ENCODE measurements at places on chromosomes 12 and 14. TPM values are rescaled to one million over a fixed set of nuclear protein-coding genes. Genes with fewer than 3 reads are reported as not detected.

PTGER2 gene
- 11.6 TPM for total RNA-seq

FMNL3 gene
- 29.2 TPM for total RNA-seq

KRT75 gene
- not detected for total RNA-seq

C12orf56 gene
- total RNA-seq = 2.2 TPM

PRPH gene
- 0.92 TPM for total RNA-seq

PMCH gene
- total RNA-seq = not detected

TPPP2 gene
- total RNA-seq = not detected

CEBPE gene
- not detected for total RNA-seq

MOK gene
- 7.6 TPM for total RNA-seq

TAS2R9 gene
- 0.19 TPM for total RNA-seq

CSRP2 gene
- total RNA-seq = 3.0 TPM

ZC2HC1C gene
- total RNA-seq = 0.99 TPM

KCNA1 gene
- total RNA-seq = not detected

HSPB8 gene
- total RNA-seq = 24.6 TPM

SMCO3 gene
- total RNA-seq = 0.37 TPM

SLC25A47 gene
- total RNA-seq = not detected

NRL gene
- total RNA-seq = 0.79 TPM

CIROP gene
- 0.06 TPM for total RNA-seq

CLEC7A gene
- total RNA-seq = not detected

PLEKHG7 gene
- not detected for total RNA-seq

OR4N2 gene
- total RNA-seq = not detected

CCDC38 gene
- total RNA-seq = under 0.01 TPM

KRT85 gene
- not detected for total RNA-seq

RNASE8 gene
- total RNA-seq = not detected

SIX1 gene
- 0.79 TPM for total RNA-seq

CLEC1A gene
- 0.37 TPM for total RNA-seq

TMEM30B gene
- total RNA-seq = 2.4 TPM

FLRT2 gene
- total RNA-seq = 2.8 TPM

RD3L gene
- total RNA-seq = not detected

GCH1 gene
- total RNA-seq = 0.44 TPM

FBXO34 gene
- total RNA-seq = 27.7 TPM

BTBD6 gene
- 37.0 TPM for total RNA-seq

BEGAIN gene
- total RNA-seq = 0.26 TPM

ZDHHC22 gene
- not detected for total RNA-seq

CRIP2 gene
- total RNA-seq = 141 TPM

NCKAP5L gene
- total RNA-seq = 12.8 TPM

VDR gene
- total RNA-seq = 6.1 TPM

B3GNT4 gene
- total RNA-seq = 0.19 TPM

Data from aortic smooth muscle cell (primary cell).